AG09309 (cell line): ENCODE measurements at places on chromosomes 2 and 18.
A peak's percentile ranks its signal among the peaks of the same experiment; 100 is the strongest.

DNA sequence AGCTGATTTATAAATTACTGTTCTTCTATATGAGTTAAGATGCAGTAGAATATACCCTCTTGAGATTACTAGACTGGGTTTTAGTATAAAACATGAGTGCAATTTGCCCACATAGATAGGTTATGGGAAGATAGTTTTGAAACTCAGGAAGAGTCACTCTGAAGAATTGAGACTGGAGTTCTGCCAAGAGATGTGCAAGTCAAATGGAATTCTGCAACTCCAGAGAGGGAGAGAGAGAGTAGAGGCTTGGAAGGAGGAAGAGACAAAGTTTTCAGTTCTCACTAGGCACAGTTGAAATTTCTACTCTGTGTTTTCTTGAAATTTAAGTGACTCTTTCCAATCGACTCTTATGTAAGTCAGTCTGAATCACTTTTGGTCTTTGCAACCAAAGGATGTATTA, 878.8 kb downstream of the TSN start:
- DNase-seq, result peak; percentile 47

DNA sequence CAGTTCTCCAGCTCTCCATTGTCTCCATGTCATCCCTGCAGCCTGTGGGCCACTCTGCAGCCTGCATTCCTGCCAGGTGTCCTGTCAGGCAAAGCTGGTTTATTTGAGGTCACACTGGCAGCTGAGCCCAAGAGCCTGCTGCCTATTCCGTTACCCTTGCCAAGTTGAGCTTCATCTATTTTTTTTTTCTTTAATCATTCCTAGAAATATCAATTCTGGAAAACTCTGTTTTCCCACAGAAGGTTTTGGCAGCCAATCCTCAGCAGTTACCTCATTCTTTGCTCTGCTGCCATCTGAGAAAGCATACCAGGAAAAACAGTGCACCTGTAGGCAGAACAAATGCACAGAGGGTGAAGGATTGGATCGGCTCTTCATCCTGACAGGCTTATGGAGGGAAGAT, 411.0 kb upstream of the ACVR2A start:
- no peak for DNase-seq

DNA sequence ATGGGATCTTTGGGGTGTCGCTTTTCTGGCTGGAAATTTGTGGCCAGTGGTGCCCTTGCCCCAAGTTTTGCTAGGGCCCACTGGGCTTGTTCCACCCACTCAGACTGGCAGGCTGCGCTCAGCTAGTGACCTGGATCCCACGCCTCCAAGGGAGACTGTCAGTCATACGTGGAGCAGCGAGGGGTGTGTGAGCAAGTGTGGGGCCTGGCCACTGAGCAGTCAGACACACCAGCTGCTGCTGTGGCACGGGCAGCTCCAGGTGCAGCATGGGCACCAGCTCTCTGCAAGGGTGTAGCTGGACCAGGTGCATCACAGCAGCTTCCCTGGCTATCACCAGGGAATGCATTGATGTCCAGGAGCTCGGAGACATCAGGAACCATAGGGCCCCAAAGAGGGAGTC, 327.0 kb downstream of the NR4A2 start:
- no peak for DNase-seq

DNA sequence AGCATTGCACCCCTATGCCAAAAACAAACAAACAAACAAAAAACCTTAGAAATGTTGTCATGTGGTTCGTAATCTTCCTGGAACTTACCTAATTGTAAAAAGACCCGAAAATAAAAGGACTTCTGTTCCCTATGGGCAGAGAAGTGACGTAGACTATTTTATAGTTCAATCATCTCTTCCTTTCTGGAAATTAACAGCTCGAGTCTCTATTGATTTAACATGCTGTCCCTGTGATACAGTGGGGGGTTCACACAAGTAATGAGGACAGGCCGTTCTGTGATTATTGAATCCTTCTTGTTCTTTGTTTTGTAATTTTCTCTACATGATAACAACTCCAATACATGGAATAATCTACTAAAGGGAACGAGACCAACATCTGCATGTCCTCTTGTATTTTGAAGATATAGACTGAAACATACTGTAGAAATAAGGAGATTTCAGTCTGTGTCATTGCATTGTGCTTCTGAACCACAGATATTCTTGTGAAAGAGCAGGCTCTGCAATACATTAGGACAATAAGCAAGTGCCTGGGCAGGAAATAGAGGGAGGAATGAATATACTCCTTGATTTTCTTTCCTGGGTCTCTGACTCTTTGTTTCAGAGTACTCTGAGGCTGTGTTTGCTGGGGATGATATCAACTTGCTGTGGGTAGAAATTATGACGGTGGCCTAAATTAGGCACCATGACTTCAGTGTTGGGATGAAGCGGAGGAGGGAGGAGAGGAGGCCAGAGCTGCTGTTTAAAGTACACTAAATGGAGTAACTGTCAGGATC, 65.7 kb upstream of the PPM1B start:
- DNase-seq, result no peak

DNA sequence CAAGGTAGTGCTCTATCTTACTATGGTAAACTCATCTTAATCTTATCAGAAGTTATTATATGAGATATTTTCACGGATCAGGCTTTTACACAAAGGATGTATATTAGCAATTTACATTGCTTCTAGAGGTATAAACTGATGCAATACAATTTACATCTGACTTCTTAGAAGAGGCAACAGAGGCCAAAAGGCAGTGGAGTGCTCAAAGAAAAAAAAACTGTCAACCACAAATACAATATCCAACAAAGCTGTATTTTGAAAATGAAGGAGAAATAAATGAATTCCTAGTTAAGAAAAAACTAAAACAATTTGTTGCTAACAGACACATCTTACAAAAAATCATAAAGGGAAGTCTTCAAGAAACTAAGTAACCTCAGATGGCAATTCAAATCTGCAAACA, 1031.5 kb upstream of the CNTNAP5 start:
- no peak for DNase-seq

DNA sequence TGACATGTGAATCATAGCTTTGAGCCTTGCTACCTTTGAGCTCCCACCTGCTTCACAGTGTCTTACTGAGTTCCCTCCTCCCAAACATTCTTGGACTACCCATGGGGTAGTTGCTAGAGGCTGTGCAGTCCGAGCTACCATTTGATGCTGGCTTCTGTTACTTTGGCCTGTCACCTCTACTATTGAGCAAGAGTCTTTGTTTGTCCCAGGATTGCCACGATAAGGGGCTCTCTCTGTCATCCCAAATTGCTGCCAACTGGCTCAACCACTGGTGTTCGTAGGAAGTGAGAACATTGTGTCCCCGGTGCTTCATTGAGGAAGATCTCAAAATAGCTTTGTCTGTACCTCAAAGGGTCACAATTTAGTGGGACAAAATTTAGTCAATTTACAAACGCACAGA, 59.1 kb upstream of the PAX8 start:
- DNase-seq, result no peak

DNA sequence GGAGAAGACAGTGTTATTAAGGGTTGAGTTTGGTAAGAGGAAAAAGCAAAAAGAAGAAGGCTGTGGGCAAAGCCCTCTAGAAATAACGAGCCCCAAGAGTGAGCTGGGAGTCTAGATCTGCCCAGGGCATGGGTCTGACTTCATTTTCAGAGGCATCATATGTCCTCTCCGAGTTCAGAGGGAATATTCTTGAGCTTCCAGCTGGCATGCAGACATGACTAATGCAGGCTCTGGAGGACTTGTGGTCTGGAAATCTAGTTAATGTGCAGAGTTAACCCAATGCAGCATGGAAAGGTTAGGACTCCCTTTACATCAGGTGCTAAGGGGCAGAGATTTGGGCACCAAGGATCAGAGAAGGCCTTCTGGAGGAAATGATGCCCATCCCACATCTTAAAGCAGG, 7.3 kb downstream of the ACMSD start:
- DNase-seq, result peak; percentile 32

DNA sequence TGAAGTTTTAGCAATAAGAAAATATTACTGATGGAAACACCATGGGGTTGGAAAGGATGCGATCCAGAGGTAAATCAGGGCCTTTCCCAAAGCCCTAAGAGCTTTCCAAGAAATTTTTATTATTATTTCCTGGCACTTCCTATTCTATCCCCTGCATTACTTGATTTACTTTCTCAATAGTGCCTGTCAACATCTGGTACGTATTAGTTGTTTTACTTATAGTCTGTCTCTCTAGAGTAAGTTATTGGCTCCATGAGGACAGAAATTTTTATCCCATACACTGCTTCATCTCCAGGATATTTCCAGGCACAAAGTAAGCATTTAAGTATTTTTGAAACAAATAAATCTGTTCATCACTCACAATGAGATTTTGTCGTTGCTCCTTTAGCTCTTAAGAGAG, 18.1 kb downstream of the PPP4R1 start:
- DNase-seq, result no peak

GRCh38 chr18:79438898-79439627, 43.3 kb downstream of the NFATC1 start:
- DNase-seq, result peak; percentile 74

GRCh38 chr2:227474410-227474809, 2.5 kb downstream of the AGFG1 start:
- DNase-seq, result no peak

DNA sequence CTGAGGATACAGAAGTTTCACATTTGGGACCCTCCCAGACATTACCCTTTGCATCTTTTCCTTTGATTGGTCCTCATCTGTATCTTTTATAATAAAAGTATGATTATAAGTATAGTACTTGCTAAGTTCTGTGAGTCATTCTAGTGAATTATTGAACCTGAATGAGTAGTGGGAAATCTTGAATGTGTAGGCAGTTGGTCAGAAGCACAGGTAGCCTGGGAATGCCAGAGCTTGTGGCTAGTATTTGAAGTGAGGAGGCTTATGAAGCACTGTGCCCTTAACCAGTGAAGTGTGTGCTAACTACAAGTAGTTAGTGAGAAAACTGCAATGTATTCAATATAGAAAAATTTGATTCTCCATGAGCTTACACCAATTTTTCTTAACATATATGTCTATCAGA, 257.6 kb downstream of the GRB14 start:
- DNase-seq, result no peak

DNA sequence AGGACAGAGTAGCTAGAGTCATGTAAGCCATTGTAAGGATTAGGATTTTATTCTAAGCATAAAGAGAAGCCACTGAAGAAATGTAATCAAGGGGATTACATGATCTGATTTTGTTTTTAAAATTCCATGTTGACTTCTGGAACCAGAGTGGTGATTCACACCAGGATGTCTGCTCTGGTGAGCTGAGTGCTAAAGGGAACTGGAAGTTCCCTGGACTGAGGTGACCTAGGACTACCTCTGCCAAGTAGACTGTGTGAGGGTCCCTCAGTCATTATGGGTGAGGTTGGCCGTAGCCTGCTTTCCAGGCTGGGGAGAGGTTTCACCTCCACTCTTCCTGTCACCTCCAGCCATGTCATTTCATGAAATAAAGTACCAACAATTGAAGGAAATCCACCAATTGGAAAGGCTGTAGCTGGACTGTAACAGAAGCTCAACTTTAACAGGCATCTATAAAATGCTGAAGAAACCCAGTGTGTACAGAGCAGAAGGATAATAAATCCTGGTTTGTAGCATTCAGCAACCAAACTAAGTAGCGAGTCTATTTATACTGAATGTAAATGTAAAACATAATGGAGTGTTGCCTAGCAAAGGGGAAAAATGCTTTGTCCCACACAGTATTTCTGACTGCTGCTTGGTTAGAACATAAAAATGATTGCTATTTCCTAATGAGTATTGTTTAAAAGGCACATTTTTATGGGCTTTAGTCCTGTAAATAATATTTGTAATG, 507.4 kb upstream of the PKDCC start:
- no peak for DNase-seq

DNA sequence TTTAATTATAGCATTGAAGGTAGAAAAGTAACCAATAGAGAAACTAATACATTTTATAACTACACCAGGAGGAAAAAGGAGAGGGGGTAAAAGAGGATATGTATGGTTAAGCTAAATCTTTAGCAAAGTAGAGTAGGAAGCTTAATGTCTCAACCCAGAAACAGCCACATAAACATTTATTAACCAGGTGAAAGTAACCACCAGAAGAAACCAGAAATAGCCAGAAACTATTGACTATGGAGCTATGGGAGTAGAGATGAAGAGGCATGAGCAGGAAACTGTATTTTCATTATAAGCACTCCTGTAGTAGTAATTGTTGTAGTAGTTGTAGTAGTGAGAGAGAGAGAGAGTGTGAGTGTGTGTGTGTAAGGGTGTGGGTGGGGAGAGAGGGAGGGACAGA, 617.5 kb upstream of the CHAC2 start:
- no peak for DNase-seq

GRCh38 chr2:166091439-166091838, 36.4 kb downstream of the SCN1A start:
- no peak for DNase-seq

- DNase-seq, result no peak
Observed at GRCh38 chr2:224517963-224518362, 67.2 kb downstream of the CUL3 start.

- no peak for DNase-seq
Observed at GRCh38 chr2:48601349-48601748, 16.3 kb upstream of the GTF2A1L start.

DNA sequence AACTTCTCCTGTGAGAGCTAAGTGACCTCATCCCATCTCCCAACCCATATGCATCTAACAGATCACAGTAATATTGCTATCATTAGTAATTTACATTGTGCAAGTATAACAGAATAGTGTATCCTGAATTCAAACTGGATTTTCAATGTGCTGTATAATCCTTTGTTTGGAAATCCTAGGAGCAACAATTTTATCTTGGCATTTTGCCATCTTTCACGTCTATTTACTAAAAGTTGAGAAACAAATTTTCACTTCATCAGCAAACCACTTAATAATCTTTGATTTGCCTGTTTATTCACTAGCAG, 3.8 kb downstream of the HNRNPLL start:
- no peak for DNase-seq

DNA sequence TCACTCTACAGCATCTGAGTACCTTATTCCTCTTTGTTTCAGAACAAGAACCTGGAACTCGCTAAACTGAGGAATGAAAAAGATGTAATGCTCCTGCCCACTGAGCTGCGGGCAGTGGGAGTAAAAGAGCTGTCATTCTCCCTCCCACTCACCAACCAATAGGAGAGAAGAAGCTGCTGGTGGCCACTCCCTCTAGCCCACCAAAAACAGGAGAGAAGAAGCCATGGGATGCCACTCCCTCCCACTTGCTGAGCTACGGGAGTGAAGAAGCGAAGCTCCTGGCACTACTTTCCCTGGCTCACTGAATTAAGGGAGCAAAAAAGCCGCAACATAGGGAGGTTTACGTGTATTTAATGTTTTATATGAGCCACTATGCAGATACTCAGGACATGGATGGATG, 53.7 kb downstream of the RIT2 start:
- DNase-seq, result no peak

GRCh38 chr18:79926715-79927606, 24.5 kb downstream of the SLC66A2 start:
- no peak for DNase-seq

DNA sequence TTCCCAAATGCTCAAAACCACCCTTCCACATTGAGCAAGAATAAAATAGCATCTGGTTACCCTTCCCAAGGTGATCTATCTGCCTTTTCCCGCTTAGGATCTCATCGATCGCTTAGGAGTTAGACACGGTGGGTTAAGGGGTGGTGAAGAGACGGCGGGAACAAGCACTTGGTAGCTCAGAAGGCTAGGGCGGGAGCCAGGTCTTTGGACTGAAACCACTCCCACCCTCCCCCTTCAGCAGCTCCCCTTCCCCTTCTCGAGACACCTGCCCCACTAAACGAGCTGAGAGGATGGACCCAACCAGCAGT, 513 bp downstream of the THOC1 start:
- DNase-seq, result no peak
